Parietal lobe (tissue), 2 donors: ENCODE measurements at places on chromosomes 11 and 22. TPM values are rescaled to one million over a fixed set of nuclear protein-coding genes. Genes with fewer than 3 reads are reported as not detected.

The GSTT2B gene
- 1.9 TPM for total RNA-seq

The OR51E1 gene
- not detected for total RNA-seq

The RAB3IL1 gene
- total RNA-seq: 3.4 TPM

The NXPE1 gene
- total RNA-seq: not detected

The INS gene
- not detected for total RNA-seq

The XKR3 gene
- total RNA-seq: not detected

The OR4D9 gene
- total RNA-seq: not detected

The SPI1 gene
- 1.6 TPM for total RNA-seq

The LARGE2 gene
- total RNA-seq: 0.31 TPM

The NAV2 gene
- total RNA-seq: 51.0 TPM

The GRM5 gene
- 163 TPM for total RNA-seq

The MMP1 gene
- total RNA-seq: not detected

The MS4A14 gene
- not detected for total RNA-seq

The CCDC73 gene
- not detected for total RNA-seq

The SLC22A6 gene
- total RNA-seq: 1.3 TPM

The APOBEC3C gene
- total RNA-seq: 0.31 TPM

The BAIAP2L2 gene
- total RNA-seq: 0.31 TPM

The MMP8 gene
- not detected for total RNA-seq
